ENCODE measurements at places on chromosomes 12 and 14. TPM values are rescaled to one million over a fixed set of nuclear protein-coding genes. Genes with fewer than 3 reads are reported as not detected.
A peak's percentile ranks its signal among the peaks of the same experiment; 100 is the strongest.

Gene DBX2
- total RNA-seq: 5.0 TPM

- no peak overlapping the region for H3K4me3 ChIP-seq
- no peak for DNase-seq
- no peaks in the 10 kb centered on the region for H3K4me1 ChIP-seq
- H3K36me3 ChIP-seq: no peaks in the 10 kb centered on the region
- no peak overlapping the region for H3K27ac ChIP-seq
Measured at GRCh38 chr14:83301791-83302190, 1768.1 kb upstream of the SEL1L start.

DNA sequence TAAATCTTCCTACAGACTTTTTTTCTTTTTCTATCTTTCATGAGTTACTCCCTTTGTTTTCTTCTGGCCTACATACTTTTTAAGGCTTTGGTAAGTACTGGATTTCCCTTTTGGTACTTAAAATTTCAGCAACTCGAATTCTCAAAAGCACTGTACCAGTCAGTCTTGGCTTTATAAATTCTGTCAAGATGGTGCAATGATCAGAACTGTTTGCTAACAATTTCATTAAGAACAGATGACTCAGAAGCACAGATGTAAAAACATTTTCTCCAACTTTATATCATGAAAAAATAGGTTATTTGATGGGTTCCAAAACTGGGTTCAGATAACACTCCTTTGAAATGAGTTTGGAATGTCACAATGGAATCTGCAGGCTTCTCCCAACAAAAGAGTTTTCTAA is 1961.8 kb upstream of the FLRT2 start:
- no peak overlapping the region for H3K4me3 ChIP-seq
- no peaks in the 10 kb centered on the region for H3K27me3 ChIP-seq

Gene DLGAP5
- 14.4 TPM for total RNA-seq

- peak; percentile 22 for DNase-seq
- H3K4me3 ChIP-seq: peak overlapping the region; percentile 99
- peak overlapping the region; percentile 99 for H3K27ac ChIP-seq
- H3K36me3 ChIP-seq: peaks cover 31% of the 10 kb centered on the region
- peaks cover 26% of the 10 kb centered on the region for H3K4me1 ChIP-seq
Measured at GRCh38 chr14:24441904-24442239, 704 bp downstream of the SDR39U1 start.

GRCh38 chr12:68042212-68042699 is 53.0 kb downstream of the IFNG-AS1 start:
- DNase-seq: no peak
- H3K36me3 ChIP-seq: no peaks in the 10 kb centered on the region
- no peaks in the 10 kb centered on the region for H3K27me3 ChIP-seq
- no peaks in the 10 kb centered on the region for H3K4me1 ChIP-seq
- no peak overlapping the region for H3K4me3 ChIP-seq
- H3K27ac ChIP-seq: no peak overlapping the region

Gene KRT73
- not detected for total RNA-seq

DNA sequence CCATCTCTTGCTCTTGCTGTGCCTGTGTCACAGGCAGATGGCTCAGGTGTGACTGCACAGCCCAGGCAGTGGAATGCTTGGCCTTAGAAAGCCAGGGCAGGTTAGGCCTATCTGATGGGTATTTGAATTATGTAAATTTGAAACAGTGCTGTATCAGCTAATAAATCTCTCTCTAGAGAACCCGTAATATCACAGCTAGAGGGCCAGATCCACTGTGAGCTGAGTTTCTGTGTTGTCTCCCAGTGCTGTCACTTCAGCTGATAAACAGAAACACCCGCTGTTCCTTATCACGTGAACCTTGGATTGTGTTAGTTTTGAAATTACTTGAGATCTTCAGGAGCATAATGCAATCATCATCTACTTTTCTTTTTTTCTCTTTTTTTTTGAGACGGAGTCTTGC is 21.5 kb upstream of the ALDH2 start:
- no peak overlapping the region for H3K27ac ChIP-seq
- no peak for DNase-seq
- H3K4me1 ChIP-seq: no peaks in the 10 kb centered on the region
- no peak overlapping the region for H3K4me3 ChIP-seq

DNA sequence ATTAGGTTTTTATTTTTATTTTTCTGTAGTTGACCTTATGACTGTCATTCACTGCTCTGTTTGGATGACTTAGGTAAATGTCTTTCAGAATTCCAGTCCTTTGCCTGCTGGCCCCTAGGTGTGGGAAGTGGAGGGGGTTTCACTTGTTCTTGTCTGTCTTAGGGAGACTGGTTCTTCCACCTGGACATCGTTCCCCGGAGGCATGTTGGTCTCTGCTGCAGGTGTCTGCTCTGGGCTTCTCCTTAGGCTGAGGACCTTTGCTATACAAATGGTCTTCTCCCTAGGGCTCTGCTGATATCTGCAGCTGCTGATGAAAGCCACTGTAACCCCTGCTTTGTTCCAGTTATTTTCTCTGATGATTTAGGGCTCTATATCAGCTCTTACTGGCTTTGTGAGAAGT is 97.1 kb downstream of the OTOGL start:
- H3K36me3 ChIP-seq: no peaks in the 10 kb centered on the region
- no peaks in the 10 kb centered on the region for H3K4me1 ChIP-seq
- no peak for DNase-seq
- H3K27ac ChIP-seq: no peak overlapping the region
- H3K27me3 ChIP-seq: no peaks in the 10 kb centered on the region
- H3K4me3 ChIP-seq: no peak overlapping the region

- no peaks in the 10 kb centered on the region for H3K27me3 ChIP-seq
- H3K4me3 ChIP-seq: no peak overlapping the region
- peaks cover 3% of the 10 kb centered on the region for H3K4me1 ChIP-seq
- H3K27ac ChIP-seq: no peak overlapping the region
Measured at GRCh38 chr14:71711125-71711524, 221.1 kb upstream of the RGS6 start.

DNA sequence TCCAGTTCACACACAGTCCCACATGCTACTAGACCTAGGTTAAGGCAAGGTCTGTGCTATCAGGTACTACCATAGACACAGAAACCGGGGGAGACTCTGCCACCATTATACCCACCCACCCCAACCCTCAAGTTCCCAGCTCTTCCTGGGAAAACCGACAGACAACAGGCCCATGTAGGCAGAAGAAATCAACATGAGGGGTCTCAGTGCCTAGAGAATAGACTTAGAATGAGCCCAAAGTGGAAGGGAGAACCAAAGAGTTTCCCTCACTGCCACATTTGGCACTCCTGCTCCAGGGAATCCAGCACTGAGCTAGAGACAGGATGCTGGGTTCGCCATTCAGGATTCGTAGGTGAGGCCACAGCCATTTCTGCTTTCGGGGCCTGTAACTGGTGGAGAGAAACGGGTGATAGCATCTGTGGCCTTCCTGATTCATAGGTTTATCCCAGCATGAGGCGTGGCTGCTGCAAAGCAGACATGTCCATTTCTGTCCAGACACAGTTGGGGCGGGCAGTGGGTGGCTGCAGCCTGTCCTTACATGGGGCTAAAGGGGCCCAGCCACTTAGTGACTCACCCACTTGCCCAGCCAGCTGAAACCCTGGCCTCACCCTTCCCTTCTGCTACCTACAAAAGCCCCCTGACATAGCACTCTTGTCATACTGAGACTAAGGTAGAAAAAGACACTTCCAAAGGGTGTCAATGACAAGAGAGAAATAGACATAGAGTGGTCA is 69.4 kb downstream of the IRF2BPL start:
- peaks cover 56% of the 10 kb centered on the region for H3K4me1 ChIP-seq
- no peak for DNase-seq
- no peak overlapping the region for H3K27ac ChIP-seq

Gene RBMS2
- total RNA-seq: 19.8 TPM

DNA sequence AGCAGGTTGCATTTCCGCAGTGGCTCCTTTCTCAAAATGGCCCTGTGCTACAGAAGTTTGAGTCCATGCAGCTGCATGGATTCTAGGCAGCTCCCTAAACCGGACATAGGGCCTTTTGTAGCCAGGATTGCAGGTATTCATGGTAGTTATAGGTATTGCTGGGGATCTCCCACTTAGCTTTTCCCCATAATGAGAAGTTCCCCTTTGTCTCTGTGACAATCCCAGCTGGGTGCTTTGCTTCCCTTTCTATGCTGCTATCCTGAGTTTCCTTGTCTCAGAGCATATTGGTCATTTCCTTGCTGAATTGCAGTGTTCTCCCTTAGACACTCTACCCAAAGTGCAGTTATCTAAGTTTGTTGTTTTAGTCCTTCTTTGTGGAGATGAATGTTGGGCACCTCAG is 120.9 kb upstream of the MIS18BP1 start:
- DNase-seq: no peak
- no peaks in the 10 kb centered on the region for H3K27me3 ChIP-seq
- H3K4me3 ChIP-seq: no peak overlapping the region
- H3K27ac ChIP-seq: no peak overlapping the region

Gene NEUROD4
- 1.3 TPM for total RNA-seq

GRCh38 chr12:49616533-49617219 is 6.7 kb upstream of the PRPF40B start:
- H3K36me3 ChIP-seq: no peaks in the 10 kb centered on the region
- peaks cover 3% of the 10 kb centered on the region for H3K27me3 ChIP-seq
- no peak for DNase-seq

DNA sequence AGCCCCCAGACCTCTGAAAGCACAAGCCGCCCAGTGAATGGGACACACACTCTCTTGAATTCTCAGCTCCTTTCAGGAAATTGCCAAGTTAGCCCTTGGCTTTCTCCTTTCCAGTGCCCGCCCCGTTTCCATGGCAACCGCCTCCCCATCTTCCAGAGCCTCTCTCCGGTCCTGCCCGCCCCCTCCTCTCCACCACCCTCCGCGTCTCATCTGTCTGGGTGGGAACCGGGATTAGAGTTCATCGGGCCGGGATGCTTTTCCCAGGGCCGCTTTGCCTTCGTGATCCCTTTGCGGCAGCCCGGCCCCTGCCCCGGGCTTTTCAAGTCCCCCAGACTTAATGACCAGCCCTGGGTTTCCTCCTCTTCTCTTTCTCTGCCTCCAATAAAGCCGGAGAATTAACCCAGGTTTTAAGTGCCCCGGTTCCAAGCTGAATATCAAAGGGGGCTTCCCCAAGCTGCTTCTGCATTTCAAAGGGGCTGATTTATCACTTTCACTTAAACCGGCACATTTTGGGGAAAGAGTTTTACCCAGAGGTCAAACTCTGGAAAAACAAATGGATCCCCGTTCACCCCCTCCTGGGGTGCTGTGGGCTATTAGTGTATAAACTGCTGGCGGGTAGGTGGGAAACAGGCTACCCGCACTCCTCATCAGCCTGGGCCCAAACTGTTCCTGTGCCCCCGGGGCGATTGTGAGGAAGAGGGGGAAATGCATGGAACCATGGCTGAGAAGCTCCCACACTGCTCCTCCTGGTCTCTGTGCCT is 101.7 kb downstream of the ZFP36L1 start:
- peaks cover 2% of the 10 kb centered on the region for H3K36me3 ChIP-seq
- no peaks in the 10 kb centered on the region for H3K27me3 ChIP-seq
- peak overlapping the region; percentile 79 for H3K27ac ChIP-seq
- H3K4me1 ChIP-seq: peaks cover 58% of the 10 kb centered on the region
- no peak overlapping the region for H3K4me3 ChIP-seq

Gene OR4K1
- not detected for total RNA-seq
